Stomach (tissue), 19 donors: ENCODE measurements at places on chromosomes 5 and 9.

- DNase-seq, result peak; percentile 91
- H3K36me3 ChIP-seq, result no peaks in the 10 kb centered on the region
- no peaks in the 10 kb centered on the region for H3K4me1 ChIP-seq
- no peak overlapping the region for H3K4me3 ChIP-seq
- no peak overlapping the region for H3K27ac ChIP-seq
Measured at GRCh38 chr5:125034331-125034730, 287.9 kb upstream of the ZNF608 start.

- DNase-seq, result no peak
- H3K36me3 ChIP-seq, result peaks cover 73% of the 10 kb centered on the region
- no peak overlapping the region for H3K4me3 ChIP-seq
- no peak overlapping the region for H3K27ac ChIP-seq
Measured at GRCh38 chr5:131441184-131441583, 177.3 kb downstream of the CDC42SE2 start.

- no peak overlapping the region for H3K4me3 ChIP-seq
- H3K27me3 ChIP-seq, result no peaks in the 10 kb centered on the region
- H3K4me1 ChIP-seq, result peaks cover 91% of the 10 kb centered on the region
- peak; percentile 87 for DNase-seq
- H3K27ac ChIP-seq, result peak overlapping the region; percentile 89
- H3K36me3 ChIP-seq, result no peaks in the 10 kb centered on the region
Measured at GRCh38 chr5:150637245-150638052, 3.0 kb upstream of the SYNPO start.

DNA sequence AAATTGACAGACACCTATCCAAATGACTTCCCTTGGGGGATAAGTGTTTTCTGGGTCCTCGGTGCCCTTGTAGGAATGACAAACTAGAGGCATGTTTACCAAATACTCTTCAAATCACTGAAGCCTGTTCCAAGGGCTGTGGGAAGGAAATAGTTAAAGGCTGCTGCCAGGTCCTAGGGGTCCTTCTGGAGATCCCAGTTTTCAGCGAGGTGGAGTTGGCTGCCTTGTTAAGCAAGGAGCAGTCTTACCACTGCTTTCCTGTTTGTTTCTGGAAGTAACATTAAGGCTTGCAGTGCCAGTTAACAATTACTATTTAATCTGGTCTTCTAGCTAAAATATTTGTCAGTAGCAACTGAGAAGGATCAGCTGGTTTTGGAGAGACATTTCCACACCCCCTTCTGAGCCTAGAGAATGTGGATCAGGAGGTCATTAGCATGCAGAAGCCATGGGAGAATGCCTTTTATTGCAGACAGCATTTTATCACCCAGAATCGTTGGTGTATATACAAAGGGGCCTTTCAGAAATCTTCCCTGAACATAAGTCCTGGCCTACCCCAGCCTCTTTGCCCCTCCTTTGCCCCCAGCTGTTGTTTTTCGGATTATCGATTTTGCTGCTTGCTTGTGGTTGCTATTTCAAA is 238.8 kb downstream of the DMAC1 start:
- no peaks in the 10 kb centered on the region for H3K4me1 ChIP-seq
- H3K27ac ChIP-seq, result no peak overlapping the region
- H3K4me3 ChIP-seq, result no peak overlapping the region
- no peaks in the 10 kb centered on the region for H3K36me3 ChIP-seq
- H3K27me3 ChIP-seq, result no peaks in the 10 kb centered on the region

- H3K27ac ChIP-seq, result no peak overlapping the region
- no peaks in the 10 kb centered on the region for H3K4me1 ChIP-seq
- DNase-seq, result no peak
- H3K4me3 ChIP-seq, result no peak overlapping the region
- H3K27me3 ChIP-seq, result no peaks in the 10 kb centered on the region
- H3K36me3 ChIP-seq, result no peaks in the 10 kb centered on the region
Measured at GRCh38 chr5:97135868-97136267, 6.5 kb downstream of the LIX1 start.

- H3K27me3 ChIP-seq, result no peaks in the 10 kb centered on the region
- H3K4me3 ChIP-seq, result no peak overlapping the region
- H3K27ac ChIP-seq, result no peak overlapping the region
Measured at GRCh38 chr9:107539427-107540163, 50.0 kb upstream of the KLF4 start.

DNA sequence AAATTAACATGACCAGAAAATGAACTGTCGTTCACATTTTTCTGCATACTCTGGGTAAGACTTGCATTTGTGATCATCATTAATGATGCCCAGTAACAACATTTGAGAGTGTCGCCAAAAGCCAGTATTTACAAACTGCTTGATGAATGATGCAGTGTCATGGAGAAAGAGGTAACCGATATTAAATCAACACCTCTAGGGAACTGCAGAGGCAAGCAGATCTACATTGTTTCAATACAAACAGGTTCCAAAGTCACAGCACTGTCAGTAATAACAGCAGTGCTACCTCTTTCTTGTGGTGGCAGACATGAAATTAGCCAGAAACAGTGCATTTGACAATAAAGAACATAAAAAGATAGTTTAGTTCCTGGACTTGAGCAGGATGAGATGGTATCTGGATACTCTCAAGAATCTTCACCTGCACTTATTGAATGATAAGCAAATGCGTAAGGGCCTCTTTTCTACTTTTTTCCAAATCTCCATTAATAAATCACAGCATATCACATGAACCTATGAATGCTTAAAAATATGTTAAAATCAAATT is 456.6 kb downstream of the ARHGEF28 start:
- no peaks in the 10 kb centered on the region for H3K36me3 ChIP-seq
- H3K4me1 ChIP-seq, result no peaks in the 10 kb centered on the region
- DNase-seq, result no peak
- no peak overlapping the region for H3K4me3 ChIP-seq

- H3K4me3 ChIP-seq, result no peak overlapping the region
- no peak overlapping the region for H3K27ac ChIP-seq
- H3K4me1 ChIP-seq, result peaks cover 70% of the 10 kb centered on the region
- no peak for DNase-seq
- no peaks in the 10 kb centered on the region for H3K27me3 ChIP-seq
Measured at GRCh38 chr5:14164164-14165163, 21.3 kb downstream of the TRIO start.

DNA sequence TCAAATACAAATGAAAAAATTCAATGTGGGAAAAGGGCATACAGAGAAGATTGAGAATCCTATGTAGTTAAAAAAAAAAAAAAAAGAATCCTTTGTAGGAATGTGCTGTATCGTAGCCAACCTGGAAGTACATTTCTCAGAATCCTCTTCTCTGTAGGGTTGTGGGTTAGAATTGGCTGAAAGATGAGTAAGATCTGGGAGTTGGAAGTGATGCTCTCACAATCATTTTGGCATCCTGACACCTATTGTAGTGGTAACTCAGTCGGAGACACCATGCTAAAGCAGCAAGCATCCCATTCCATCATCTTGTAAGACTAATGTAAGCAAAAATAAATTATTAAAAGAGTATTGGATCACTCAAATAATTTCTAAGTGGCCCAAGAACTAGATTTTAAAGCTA is 30.6 kb downstream of the MRPL22 start:
- H3K4me1 ChIP-seq, result no peaks in the 10 kb centered on the region
- no peak for DNase-seq
- no peak overlapping the region for H3K27ac ChIP-seq
- H3K4me3 ChIP-seq, result no peak overlapping the region
- peaks cover 17% of the 10 kb centered on the region for H3K36me3 ChIP-seq

DNA sequence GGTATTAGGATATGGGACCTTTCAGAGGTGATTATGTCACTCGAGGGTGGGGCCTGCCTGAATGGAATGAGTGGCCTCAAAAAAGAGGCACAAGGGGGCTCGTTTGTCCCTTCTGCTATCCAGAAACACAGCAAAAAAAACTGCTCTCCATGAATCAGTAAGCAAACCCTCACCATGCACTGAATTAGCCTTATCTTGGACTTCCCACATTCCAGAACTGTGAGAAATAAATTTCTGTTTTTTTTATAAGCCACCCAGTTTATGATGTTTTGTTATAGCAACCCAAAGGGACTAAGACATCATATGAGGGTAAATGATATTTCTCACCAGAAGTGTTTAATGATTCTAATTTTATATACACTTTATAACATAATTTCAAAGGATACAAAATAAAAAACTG is 476.6 kb upstream of the EDIL3 start:
- H3K27me3 ChIP-seq, result no peaks in the 10 kb centered on the region
- H3K4me1 ChIP-seq, result no peaks in the 10 kb centered on the region
- H3K27ac ChIP-seq, result no peak overlapping the region
- H3K4me3 ChIP-seq, result no peak overlapping the region
- no peak for DNase-seq

GRCh38 chr5:135429301-135430134 is 17.6 kb downstream of the DCANP1 start:
- DNase-seq, result peak; percentile 57
- no peak overlapping the region for H3K4me3 ChIP-seq
- no peaks in the 10 kb centered on the region for H3K27me3 ChIP-seq
- no peak overlapping the region for H3K27ac ChIP-seq
- no peaks in the 10 kb centered on the region for H3K36me3 ChIP-seq
- peaks cover 5% of the 10 kb centered on the region for H3K4me1 ChIP-seq

- H3K27ac ChIP-seq, result no peak overlapping the region
- H3K36me3 ChIP-seq, result no peaks in the 10 kb centered on the region
- no peak for DNase-seq
- H3K4me1 ChIP-seq, result no peaks in the 10 kb centered on the region
- H3K4me3 ChIP-seq, result no peak overlapping the region
Measured at GRCh38 chr9:135300346-135301141, 179.0 kb upstream of the PPP1R26 start.

DNA sequence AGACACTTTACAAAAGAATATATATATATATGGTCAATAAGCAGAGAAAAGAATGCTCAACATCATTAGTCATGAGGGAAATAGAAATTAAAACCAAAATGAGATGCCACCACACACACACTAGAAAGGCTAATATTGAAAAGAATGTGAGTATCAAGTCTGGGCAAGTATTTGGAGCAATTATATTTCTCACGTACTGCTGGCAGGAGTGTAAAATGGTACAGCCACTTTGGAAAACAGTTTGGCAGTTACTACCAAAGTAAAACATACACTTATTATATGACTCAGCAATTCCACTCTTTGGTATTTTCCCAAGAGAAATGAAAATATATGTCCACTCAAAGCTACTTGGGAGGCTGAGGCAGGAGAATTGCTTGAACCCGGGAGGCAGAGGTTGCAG is 29.8 kb downstream of the NEUROG1 start:
- no peaks in the 10 kb centered on the region for H3K36me3 ChIP-seq
- no peak for DNase-seq
- H3K4me1 ChIP-seq, result peaks cover 8% of the 10 kb centered on the region
- no peak overlapping the region for H3K27ac ChIP-seq
- no peak overlapping the region for H3K4me3 ChIP-seq

GRCh38 chr5:137491121-137491520 is 8.0 kb downstream of the SPOCK1 start:
- H3K4me3 ChIP-seq, result no peak overlapping the region
- no peak for DNase-seq
- H3K27me3 ChIP-seq, result no peaks in the 10 kb centered on the region
- no peaks in the 10 kb centered on the region for H3K36me3 ChIP-seq
- no peaks in the 10 kb centered on the region for H3K4me1 ChIP-seq

DNA sequence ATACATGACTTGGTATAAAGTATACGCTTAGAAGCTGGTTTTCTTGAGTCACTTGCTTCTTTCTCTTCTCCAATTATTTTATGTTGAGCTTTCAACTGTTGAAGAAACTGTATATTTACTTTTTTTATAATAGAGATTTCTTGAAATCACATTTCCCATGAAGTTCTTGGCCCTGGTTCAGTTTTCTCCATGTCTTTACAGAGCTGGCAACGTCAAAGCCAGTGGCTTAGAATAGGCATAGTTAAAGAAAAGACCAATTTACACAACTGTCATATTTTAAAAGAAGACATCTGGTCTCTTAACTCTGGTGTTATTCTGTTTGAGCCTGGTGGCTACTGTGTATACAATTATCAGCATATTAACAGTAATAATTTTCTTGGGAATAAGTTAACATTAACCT is 1249.3 kb downstream of the CDH12 start:
- peak; percentile 10 for DNase-seq
- no peaks in the 10 kb centered on the region for H3K36me3 ChIP-seq
- no peaks in the 10 kb centered on the region for H3K4me1 ChIP-seq
- H3K27me3 ChIP-seq, result no peaks in the 10 kb centered on the region
- no peak overlapping the region for H3K27ac ChIP-seq
